H1 (cell line): ENCODE measurements at places on chromosomes 12 and 14.
A peak's percentile ranks its signal among the peaks of the same experiment; 100 is the strongest.

- H3K27me3 ChIP-seq, result no peaks in the 10 kb centered on the region
- H3K36me3 ChIP-seq, result no peaks in the 10 kb centered on the region
- H3K4me3 ChIP-seq, result no peak overlapping the region
- H3K27ac ChIP-seq, result no peak overlapping the region
Observed at GRCh38 chr14:65156568-65157366, 54.5 kb upstream of the MAX start.

DNA sequence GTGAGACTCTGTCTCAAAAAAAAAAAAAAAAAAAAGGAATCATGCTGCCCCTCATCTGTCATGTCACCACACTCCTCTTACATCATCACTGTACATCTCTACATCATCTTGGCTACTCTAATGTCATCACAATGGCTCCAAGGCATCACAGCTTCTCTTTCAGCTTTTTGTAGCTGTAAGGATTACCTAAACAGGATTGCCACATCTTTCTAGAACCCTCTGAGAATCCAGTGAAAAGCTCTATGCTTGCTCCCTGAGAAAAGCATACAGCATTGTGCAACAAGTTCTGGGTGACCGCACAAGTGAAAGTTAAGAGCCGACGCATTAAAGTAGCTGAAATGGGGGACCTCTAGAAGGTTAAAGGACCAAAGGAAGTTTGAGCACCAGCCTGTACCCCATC is 272.5 kb downstream of the C12orf50 start:
- H3K4me1 ChIP-seq, result no peaks in the 10 kb centered on the region
- no peak for DNase-seq

GRCh38 chr12:49967777-49968250 is 4.9 kb upstream of the AQP6 start:
- peak overlapping the region; percentile 45; the same call in 1 of the 2 replicates for H3K4me3 ChIP-seq
- peaks cover 24% of the 10 kb centered on the region for H3K27me3 ChIP-seq
- H3K36me3 ChIP-seq, result no peaks in the 10 kb centered on the region
- H3K27ac ChIP-seq, result no peak overlapping the region

- no peaks in the 10 kb centered on the region for H3K4me1 ChIP-seq
- H3K27ac ChIP-seq, result no peak overlapping the region
- H3K4me3 ChIP-seq, result no peak overlapping the region
Observed at GRCh38 chr12:21308785-21309184, 25.9 kb downstream of the SLCO1A2 start.

GRCh38 chr14:78863143-78863542 is 693.0 kb downstream of the NRXN3 start:
- H3K27me3 ChIP-seq, result no peaks in the 10 kb centered on the region
- no peak for DNase-seq
- no peak overlapping the region for H3K4me3 ChIP-seq
- H3K27ac ChIP-seq, result no peak overlapping the region
- H3K4me1 ChIP-seq, result no peaks in the 10 kb centered on the region

GRCh38 chr12:88805286-88805685 is 225.0 kb upstream of the KITLG start:
- H3K36me3 ChIP-seq, result no peaks in the 10 kb centered on the region
- H3K4me3 ChIP-seq, result no peak overlapping the region
- H3K4me1 ChIP-seq, result no peaks in the 10 kb centered on the region
- H3K27ac ChIP-seq, result no peak overlapping the region
- H3K27me3 ChIP-seq, result no peaks in the 10 kb centered on the region
- DNase-seq, result no peak

DNA sequence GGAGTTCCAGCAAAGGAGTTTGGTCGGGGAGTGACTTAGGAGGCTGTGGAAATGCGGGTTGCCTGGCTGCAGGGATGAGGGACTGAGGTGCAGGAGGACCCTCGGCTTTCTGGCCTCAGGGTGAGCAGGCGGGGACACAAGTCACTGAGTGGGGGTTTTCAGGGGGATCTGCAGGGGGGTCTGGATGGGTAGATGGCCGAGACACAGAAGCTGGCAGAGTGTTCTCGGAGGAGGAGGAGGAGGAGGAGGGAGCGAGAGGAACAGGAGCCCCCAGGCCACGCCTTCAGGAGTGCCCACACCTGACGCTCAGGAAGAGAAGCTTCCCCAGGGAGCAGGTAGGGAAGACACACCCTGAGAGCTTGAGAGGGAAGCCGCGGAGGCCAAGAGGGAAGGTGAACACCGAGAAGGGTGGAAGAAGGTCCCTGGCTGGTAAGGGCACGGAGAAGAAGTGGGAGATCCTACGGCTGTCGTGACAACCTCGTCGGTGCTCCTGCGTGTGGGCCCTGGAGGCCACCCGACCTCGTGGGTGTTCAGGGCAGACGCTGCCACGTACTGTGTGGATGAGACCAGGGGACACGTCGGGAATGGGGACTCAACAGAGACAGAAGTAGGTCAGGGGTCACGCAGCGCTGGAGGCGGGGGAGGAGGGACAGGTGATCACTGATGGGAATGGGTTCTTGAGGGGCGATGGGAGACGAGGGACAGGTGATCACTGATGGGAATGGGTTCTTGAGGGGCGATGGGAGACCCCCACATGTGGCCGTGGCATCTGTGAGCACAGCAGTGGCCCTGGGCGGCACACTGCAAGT is 109.4 kb downstream of the PIWIL1 start:
- no peak overlapping the region for H3K27ac ChIP-seq
- H3K4me1 ChIP-seq, result no peaks in the 10 kb centered on the region
- no peak overlapping the region for H3K4me3 ChIP-seq
- no peaks in the 10 kb centered on the region for H3K27me3 ChIP-seq
- no peak for DNase-seq

DNA sequence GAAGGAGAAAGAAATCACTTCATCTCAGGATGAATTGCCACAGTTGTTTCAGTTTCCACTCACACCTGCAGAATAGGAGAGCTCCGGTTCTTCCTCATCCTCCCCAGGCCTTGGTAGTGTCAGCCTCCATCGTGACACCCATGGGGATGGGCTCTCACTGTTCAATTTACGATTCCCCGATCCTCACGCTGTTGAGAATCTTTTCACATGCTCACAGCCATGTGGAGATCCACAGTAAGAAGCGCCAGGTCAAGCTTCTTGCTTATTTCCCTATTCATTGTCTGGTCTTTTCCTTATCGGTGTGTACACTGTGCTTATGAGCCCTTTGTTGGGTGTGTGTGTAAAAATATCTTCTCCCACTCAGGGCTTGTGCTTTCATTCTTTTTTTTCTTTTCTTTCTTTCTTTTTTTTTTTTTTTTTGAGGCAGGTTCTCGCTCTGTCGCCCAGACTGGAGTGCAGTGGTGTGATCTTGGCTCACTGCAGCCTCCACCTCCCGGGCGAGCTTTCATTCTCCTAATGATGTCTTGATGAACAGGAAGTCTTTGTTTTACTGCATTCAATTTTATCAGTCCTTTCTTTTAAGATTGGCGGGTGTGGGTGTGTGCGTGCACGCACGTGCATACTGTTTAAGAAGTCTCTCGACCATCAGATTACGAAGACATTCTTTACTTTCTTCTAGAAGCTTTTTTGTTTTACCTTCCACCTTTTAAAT is 21.5 kb downstream of the RIN3 start:
- H3K4me1 ChIP-seq, result peaks cover 3% of the 10 kb centered on the region
- no peak for DNase-seq
- no peak overlapping the region for H3K4me3 ChIP-seq
- no peaks in the 10 kb centered on the region for H3K36me3 ChIP-seq
- H3K27ac ChIP-seq, result no peak overlapping the region

DNA sequence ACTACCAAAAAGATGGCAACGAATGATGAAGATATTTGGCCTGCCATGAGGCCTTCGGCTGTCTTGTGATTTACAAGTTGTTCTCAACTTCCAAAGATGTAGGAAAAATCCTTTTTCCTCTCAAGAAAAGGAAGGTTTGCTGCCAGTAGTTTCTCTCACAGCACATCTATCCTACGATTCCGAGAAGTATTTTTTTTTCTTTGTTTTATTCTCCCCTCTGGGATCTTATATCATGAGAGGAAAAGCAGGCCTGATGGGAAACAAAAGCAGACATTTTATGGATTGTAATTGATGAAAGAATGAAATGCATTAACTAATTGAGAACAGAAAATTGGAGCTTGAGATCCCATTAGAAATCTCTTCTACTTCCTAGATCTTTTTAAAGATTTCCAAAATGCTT is 1197.9 kb upstream of the SEL1L start:
- H3K36me3 ChIP-seq, result no peaks in the 10 kb centered on the region
- no peak overlapping the region for H3K27ac ChIP-seq
- no peak for DNase-seq
- H3K4me3 ChIP-seq, result no peak overlapping the region
- H3K27me3 ChIP-seq, result no peaks in the 10 kb centered on the region

- peaks cover 7% of the 10 kb centered on the region for H3K4me1 ChIP-seq
- DNase-seq, result no peak
- no peak overlapping the region for H3K27ac ChIP-seq
- H3K27me3 ChIP-seq, result no peaks in the 10 kb centered on the region
Observed at GRCh38 chr12:113136128-113136989, 798 bp upstream of the RASAL1 start.

DNA sequence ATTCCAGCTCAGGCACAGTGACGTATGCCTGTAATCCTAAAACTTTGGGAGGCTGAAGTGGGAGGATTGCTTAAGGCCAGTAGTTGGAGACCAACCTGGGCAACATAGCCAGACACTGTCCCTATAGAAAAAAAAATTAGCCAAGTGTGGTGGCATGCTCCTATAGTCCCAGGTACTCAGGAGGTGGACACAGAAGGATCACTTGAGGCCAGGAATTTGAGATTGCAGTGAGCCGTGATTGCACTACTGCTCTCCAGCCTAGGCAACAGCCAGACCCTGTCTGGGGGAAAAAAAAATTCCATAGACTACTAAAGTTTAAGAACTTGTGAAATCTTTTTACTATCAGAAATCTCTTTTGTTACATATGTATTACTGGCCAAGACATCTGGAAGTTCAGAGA is 6.6 kb downstream of the FAM177A1 start:
- H3K27ac ChIP-seq, result no peak overlapping the region
- H3K36me3 ChIP-seq, result no peaks in the 10 kb centered on the region; the same call in 1 of the 2 replicates
- no peak overlapping the region for H3K4me3 ChIP-seq

DNA sequence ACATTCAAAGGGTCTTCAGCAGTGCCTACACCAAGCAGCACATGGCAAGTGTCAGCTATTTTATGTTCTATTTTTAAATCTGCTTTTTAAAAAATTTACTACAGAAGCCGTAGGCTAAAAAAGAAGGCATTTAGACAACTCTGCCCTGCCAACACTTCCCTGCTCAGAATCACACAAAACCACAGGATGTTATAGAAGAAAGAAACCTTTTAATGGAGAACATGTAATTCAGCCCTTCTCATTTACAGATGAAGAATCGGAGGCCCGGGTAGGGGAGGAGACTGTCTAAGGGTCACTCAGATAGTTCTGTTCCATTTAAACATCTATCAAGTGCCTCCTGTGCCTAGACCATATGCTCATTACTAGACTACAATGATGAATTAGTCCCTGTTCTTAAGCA is 171.8 kb upstream of the NTF3 start:
- no peak overlapping the region for H3K4me3 ChIP-seq
- no peak for DNase-seq
- H3K36me3 ChIP-seq, result no peaks in the 10 kb centered on the region
- peaks cover 10% of the 10 kb centered on the region for H3K4me1 ChIP-seq

DNA sequence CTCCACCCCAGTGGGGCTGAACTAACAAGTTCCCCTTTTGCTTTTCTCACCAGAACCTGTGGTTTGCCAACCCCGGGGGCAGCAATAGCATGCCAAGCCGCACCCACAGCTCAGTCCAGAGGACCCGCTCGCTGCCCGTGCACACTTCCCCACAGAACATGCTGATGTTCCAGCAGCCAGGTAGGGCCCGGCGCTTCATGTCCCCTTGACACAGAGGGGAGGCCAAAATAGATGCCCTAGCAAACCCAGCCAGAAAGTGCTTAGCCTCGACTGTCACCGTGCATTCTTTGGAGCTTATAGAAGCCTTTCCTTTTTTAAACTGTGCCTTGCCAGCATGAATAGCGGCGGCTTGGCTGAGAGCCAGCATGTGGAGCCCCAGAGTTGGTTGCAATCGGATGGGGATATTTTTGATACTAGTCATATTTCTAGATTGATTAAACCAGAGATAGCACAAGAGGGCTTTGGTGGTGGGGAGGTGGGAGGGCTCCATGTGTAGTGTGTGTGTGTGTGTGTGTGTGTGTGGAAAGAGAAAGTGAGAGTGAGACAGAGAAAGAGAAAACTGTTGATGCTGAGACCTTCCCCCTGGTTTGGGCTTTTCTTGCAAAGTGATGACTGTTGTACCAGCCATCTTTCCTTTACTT is 126.1 kb downstream of the GCH1 start:
- DNase-seq, result no peak
- H3K4me1 ChIP-seq, result peaks cover 11% of the 10 kb centered on the region; the same call in 1 of the 2 replicates
- H3K36me3 ChIP-seq, result no peaks in the 10 kb centered on the region
- H3K27ac ChIP-seq, result no peak overlapping the region
- no peaks in the 10 kb centered on the region for H3K27me3 ChIP-seq

GRCh38 chr12:47714826-47715386 is 9.1 kb upstream of the RPAP3 start:
- DNase-seq, result no peak
- no peaks in the 10 kb centered on the region for H3K36me3 ChIP-seq
- peaks cover 9% of the 10 kb centered on the region; the same call in 1 of the 2 replicates for H3K4me1 ChIP-seq

DNA sequence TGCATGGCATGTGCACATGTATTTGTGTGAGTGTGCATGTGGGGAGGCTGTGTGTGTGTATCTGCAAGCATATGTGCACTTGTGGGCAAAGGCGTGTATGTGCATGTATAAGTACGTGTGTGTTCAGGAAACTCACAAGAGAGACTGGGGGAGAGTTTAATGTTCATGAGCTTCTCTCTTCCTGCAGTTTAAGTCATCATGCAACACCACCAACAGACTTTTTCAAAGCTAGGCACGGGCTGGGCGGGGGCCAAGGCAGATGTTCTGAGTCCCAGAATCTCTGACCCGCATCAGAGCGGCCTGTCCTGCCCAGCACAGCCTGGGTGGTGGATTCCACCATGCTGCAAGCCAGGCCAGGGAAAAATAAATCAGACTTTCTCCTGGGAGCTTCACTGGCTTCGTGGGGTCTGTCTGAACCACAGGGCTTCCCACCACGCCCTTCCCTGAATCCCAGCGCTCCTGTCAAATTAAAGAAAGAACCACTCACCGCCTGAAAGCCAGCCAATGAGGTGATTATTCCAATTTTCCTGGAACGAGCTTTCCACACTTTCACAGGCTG is 75.7 kb downstream of the PITPNM2 start:
- DNase-seq, result no peak
- H3K36me3 ChIP-seq, result no peaks in the 10 kb centered on the region
- no peaks in the 10 kb centered on the region for H3K4me1 ChIP-seq

GRCh38 chr14:33553706-33554278 is 397.1 kb downstream of the EGLN3 start:
- no peak for DNase-seq
- no peak overlapping the region for H3K4me3 ChIP-seq
- H3K4me1 ChIP-seq, result 0 out of 2 replicates have a peak, but pooled peaks cover 2% of the 10 kb centered on the region
- H3K27me3 ChIP-seq, result no peaks in the 10 kb centered on the region
- no peak overlapping the region for H3K27ac ChIP-seq

- H3K36me3 ChIP-seq, result peaks cover 7% of the 10 kb centered on the region
- no peak for DNase-seq
- H3K27ac ChIP-seq, result no peak overlapping the region
- H3K4me1 ChIP-seq, result no peaks in the 10 kb centered on the region
- no peak overlapping the region for H3K4me3 ChIP-seq
Observed at GRCh38 chr12:133106253-133106652, 23.8 kb downstream of the ZNF891 start.

GRCh38 chr12:63808631-63809030 is 28.9 kb downstream of the RXYLT1 start:
- no peaks in the 10 kb centered on the region for H3K36me3 ChIP-seq
- no peak for DNase-seq
- no peaks in the 10 kb centered on the region for H3K4me1 ChIP-seq
- H3K27ac ChIP-seq, result no peak overlapping the region
- no peak overlapping the region for H3K4me3 ChIP-seq
- H3K27me3 ChIP-seq, result no peaks in the 10 kb centered on the region

GRCh38 chr14:61516964-61517653 is 178.2 kb upstream of the HIF1A start:
- no peak overlapping the region for H3K4me3 ChIP-seq
- no peaks in the 10 kb centered on the region for H3K4me1 ChIP-seq
- H3K27me3 ChIP-seq, result no peaks in the 10 kb centered on the region
- DNase-seq, result no peak
- no peak overlapping the region for H3K27ac ChIP-seq
